NCI-H1694 (cell line): ENCODE measurements at places on chromosomes 3 and 15.

- no peak for DNase-seq
Observed at GRCh38 chr15:60745469-60746061, 266.6 kb upstream of the ICE2 start.

- peak; percentile 65 for DNase-seq
Observed at GRCh38 chr15:70526221-70526973, 237.0 kb downstream of the UACA start.

- DNase-seq: no peak
Observed at GRCh38 chr3:21372316-21372715, 378.7 kb downstream of the ZNF385D start.

DNA sequence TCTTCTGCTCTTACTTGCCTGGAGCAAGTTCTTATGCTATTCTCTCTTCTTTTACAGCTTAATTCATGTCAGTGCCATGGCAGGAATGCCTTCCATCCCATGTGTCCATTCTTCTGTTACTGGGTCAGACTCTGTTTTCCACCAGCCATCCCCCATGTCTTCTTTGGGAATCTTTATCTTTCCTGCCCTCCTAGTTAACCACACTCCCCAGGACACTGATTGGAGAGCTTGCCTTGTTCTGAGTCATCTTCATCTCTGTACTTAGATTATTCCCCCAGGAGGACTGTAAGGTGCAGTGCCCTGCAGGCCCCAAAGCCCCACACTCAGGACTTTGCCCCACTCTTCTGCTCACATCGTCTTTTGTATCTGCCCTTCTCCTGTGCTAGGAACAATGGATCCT is 3.6 kb downstream of the ABHD17C start:
- no peak for DNase-seq

DNA sequence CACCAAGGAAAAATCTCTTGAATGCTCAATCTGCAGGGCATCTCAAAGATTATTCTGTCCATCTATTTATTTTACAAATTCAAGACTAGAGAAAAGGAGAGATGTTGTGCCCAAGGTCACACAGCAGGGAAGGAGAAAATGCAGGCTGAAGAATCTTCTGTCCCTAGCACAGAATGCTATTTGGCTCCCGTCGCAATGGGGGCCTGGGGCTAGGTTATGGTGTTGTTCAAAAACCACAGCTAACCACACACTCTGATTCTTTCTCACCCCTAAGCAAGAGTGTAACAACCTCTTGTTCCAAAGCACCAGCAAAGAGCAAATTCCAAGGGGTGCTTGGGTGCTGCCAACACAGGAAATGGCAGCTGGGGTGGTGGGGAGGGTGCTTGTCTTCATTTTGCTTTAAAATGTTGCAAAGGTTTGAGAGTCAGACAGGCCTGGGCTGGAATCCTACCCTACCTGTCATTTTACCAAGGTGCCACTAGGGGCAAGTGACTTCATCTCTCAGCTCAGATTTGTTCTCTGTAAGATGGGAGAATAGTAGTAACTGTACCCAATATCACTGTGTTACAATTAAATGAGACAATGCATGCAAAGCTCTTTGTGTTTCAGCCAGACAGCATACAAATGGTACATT is 112.5 kb downstream of the ADAMTS9 start:
- no peak for DNase-seq

DNA sequence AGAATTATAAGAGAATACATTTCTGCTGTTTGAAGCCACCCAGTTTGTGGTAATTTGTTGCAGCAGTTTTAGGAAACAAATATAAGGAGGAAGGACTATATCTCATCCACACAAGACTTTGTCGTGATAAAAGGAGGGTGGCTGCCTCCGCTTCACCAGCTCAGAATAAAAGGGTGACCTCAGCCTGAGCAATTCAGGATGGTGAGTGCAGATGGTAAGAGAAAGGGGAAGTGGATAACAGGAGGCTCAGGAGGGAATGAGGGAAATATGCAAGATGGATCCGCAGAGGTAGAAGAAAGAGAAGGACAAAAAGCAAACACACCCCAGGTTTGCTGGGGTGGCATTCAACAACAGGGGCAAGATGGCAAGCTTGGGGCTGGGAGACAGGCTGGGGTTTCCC is 108.1 kb upstream of the TNFAIP8L3 start:
- DNase-seq: no peak

DNA sequence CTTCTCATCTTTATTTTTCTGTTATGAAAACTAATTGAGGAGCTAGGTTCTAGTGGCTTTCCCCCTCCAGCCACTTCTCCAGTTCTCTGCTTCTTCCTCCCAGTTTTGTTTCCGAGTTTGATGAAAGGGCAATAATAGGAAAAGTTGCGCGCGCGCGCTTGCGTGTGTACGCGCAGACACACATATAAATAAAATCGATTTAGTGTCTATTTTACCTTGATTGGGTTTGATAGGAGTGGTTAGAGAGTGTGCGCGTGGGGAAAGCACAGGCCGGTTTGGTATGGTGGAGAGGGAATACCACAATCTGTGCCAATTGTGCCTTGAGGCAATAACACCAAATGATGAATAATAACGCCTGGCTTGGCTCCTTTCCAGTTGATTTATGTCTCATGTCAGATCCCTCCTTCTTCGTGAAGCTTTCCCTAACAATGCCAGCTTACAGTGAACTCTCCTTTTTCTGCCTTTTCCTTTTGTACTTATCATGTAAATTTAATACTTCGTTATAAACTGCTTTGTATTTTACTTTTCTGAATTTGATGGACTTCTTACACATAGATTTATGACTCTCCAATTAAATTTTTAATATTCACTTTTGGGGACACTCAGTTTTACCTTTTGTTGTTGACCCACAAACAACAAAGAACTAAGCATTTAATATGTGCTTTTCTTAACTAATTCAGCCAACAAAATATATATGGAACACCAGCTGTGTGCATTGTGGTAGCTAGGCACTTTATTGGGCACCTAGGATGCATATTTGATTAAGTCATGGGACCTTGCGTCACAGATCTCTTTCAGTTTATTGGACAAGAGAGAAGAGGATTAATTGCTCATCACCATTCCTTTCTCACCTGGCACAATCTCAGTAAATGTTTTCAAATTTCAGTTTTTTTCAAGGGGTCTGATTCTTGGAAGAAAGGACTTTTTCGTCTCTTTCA is 1.7 kb downstream of the TIPARP start:
- DNase-seq: peak; percentile 74

DNA sequence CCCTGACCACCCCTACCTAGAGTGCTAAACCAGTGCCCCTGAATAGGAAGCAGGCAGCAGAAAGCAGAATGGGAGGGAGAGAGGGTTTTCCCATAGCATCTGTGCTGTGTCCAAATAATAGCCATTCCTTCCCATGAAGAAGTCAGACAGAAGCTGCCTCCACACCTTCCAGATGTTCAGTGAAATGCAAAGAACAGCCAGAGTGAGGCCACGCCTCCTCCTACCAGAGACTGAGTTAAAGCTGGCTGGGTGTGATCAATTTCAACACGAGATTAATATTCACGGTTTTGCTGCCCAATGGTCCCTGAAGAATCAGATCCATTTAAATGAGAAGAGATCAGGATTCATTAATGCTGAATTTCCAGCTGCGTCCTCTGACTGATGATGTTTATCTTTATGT is 111.8 kb downstream of the SRGAP3 start:
- no peak for DNase-seq

DNA sequence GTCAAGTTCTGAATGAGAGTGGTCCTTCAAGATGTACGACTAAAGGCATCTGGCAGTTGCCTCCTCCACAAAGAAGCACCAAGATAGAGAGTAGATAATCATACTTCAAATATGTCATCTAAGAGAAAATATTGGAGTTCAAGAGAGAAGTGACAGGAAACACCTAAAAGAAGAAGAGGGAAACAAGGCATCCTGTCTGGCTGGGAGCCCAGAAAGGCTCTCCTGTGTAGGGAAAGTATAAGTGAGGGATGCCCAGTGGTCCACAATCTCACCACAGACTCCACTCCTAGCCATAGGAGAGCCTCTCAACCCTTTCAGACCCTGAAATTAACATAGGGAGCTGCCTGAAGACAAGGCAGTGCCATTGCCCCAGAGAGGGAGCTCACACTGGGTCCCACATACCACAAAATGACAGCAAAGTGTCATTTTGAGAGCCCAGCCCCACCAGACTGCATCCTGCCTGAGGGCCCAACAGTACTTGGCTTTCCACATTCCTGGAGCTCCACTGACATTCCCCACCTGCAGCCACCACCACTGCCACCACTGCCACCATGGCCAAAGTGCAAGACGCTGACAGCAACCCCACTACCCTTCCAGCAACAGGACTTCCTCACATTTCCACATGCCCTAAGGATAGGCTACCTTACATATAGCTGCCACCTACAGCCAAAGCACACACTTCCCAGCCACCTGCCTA is 210.6 kb downstream of the ATP8B4 start:
- DNase-seq: no peak

DNA sequence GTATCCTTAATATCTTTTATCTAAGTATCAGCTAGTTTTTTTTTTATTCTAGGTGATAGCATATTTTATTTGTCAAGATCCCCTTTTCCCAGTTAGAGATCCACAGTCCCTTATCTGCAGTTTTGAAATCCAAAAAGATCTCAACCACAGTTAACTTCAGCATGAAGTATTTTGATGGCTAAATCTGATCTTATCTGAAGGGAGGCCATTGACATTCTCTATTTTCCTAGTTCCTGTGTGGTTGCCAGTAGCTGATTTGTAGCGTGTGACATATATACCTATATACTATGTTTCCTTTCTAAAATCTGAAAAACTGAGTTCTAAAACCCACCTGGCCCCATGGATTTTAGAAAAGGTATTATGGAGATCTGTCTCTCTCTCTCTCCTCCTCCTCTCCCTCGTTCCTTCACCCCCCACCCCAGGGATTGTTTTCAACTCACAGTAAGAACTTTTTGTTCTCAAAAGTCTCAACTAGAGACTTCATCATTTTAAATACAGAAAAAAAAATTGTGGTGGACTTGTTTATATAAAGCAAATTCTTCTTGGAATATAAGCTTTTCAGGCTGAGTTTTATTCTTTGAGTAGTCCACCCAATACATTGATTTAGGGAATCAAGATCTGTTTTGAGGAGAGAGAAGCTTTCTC is 12.3 kb downstream of the TCF12 start:
- DNase-seq: no peak

- no peak for DNase-seq
Observed at GRCh38 chr3:132595014-132595413, 2.1 kb upstream of the ACKR4 start.

GRCh38 chr3:125051715-125052581 is 3.8 kb downstream of the HEG1 start:
- no peak for DNase-seq

DNA sequence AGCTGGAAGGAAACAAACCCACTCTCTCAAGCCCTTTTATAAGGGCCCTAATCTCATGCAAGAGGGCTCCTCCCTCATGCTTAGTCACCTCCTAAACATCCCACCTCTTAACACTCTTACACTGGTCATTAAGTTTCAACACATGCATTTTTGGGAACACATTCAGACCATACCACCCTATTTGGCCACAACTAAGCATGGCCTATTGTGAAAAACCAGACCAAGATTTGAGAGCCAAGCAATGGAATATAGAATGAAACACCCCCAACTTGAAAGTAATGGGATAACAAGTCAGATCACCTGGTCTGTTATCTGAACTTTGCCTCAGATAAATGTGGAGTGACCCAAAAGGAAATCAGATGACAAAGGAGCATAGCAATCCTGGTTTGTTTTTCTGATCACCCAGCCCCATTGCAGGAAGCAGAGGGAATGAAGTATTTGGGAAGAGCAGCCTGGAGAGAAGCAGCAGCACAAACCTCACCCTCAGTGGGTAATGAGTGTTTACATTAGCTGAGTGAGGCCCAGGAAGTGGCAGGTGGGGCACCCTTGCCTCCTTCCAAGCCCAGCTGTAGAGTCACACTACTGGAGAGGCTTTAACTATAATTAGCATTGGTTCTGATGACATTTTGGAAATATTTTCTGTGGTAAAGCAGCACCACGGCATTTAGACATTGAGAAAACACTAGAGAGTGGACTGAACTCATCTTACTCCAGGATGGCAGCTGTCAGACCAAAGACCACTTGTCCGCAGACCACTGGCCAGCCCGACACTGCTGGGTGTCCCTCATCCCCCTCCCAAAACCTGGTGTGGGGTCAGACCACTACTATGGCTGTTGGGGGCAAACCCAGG is 48.8 kb upstream of the PRTG start:
- DNase-seq: no peak

DNA sequence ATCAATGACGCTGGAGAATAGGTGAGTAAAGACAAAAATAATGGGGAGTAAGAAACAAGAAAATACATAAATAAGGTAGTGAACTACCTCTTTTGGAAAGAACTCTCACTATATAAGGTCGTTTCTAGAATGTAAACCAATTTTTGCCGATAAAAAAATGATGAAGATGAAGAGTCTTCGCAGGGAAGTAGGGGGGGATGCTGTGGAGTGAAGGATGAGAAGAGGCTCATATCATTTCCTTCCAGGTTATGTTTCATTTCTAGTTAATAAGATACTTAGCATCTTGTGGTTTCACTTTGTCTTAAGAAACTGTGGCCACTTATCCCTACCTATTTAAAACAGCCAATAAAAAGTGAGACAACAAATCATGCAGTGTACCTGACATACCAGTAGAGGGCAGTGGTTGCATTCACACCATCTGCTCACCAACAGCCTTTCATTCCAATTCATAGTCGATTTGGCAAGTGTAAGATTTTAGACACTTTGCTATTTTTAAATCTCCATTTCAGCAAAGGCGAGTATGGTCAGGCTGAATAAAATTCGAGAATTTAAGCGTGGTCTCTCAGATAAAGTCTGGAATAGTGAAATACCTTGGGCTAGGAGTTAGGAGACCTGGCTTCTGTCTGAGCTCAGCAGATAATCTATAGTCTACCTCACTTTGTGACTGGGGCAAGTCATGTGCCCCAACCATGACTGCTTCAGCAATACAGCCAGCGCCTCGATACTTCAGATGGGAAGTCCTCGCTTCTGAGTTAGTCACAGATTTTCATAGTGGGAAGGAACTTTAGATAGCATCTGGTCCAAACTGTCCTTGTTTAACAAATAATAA is 28.9 kb upstream of the ICE2 start:
- DNase-seq: peak; percentile 44

DNA sequence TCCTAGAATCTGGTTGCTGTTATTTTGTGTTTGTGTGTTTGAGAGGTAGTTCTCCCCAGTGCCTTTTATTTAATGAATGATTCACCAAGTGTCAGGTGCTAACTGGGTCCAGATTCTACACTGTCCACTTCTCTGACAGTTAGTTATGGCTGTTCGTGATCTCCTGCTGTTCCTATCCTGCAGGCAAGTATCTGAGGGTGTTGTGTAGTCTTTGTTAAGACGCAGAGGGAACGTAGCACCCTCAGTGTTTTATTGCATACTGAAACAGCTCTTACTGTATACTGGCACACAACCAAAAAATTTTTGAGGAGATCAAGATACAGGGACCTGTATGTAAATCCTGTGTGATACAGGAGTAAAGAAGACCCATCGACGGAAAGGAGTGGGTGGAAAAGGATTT is 1271.3 kb downstream of the ROBO1 start:
- DNase-seq: peak; percentile 51

- DNase-seq: no peak
Observed at GRCh38 chr3:177824190-177824786, 627.0 kb upstream of the TBL1XR1 start.

GRCh38 chr15:91182101-91182500 is 82.0 kb downstream of the SV2B start:
- DNase-seq: no peak

- DNase-seq: no peak
Observed at GRCh38 chr3:100634493-100635272, 25.3 kb downstream of the ADGRG7 start.

- no peak for DNase-seq
Observed at GRCh38 chr3:110459021-110459420, 612.6 kb upstream of the NECTIN3 start.

- DNase-seq: no peak
Observed at GRCh38 chr3:123878807-123879206, 5.3 kb downstream of the MYLK start.

GRCh38 chr15:88717382-88718031 is 78.7 kb downstream of the ISG20 start:
- DNase-seq: no peak
